Activated naive CD4-positive, alpha-beta T cell treated with anti-CD3 and anti-CD28 coated beads for 36 hours (primary cell): ENCODE measurements at places on chromosomes 1 and 21. TPM values are rescaled to one million over a fixed set of nuclear protein-coding genes. Genes with fewer than 3 reads are reported as not detected.

The ABCA4 gene
- 0.14 TPM for total RNA-seq

The PADI1 gene
- total RNA-seq = not detected

The ANGPTL7 gene
- total RNA-seq = not detected

The CFHR3 gene
- not detected for total RNA-seq

The TMEM54 gene
- 1.0 TPM for total RNA-seq

The MANEAL gene
- total RNA-seq = 0.74 TPM

The ATF3 gene
- 67.4 TPM for total RNA-seq

The TRPM2 gene
- 3.5 TPM for total RNA-seq

The UTP11 gene
- 49.8 TPM for total RNA-seq

The DUSP23 gene
- 13.0 TPM for total RNA-seq

The CAPZA1 gene
- total RNA-seq = 242 TPM

The RIPPLY3 gene
- 0.10 TPM for total RNA-seq

The EEIG2 gene
- total RNA-seq = 7.9 TPM

The RGS8 gene
- not detected for total RNA-seq

The PTP4A2 gene
- 240 TPM for total RNA-seq

The SPRR4 gene
- not detected for total RNA-seq

The C8B gene
- total RNA-seq = not detected

The ASTN1 gene
- total RNA-seq = not detected

The ELF3 gene
- total RNA-seq = 0.27 TPM

The PLCH2 gene
- 2.1 TPM for total RNA-seq

The DBT gene
- total RNA-seq = 12.3 TPM

The FYB2 gene
- total RNA-seq = not detected

The HES5 gene
- total RNA-seq = not detected

The USH2A gene
- not detected for total RNA-seq

The GNG4 gene
- not detected for total RNA-seq

The TRAPPC3 gene
- 37.6 TPM for total RNA-seq

The LRRC38 gene
- not detected for total RNA-seq

The HHAT gene
- 3.6 TPM for total RNA-seq

The PLD5 gene
- total RNA-seq = not detected

The OR10J1 gene
- not detected for total RNA-seq

The PAFAH2 gene
- 5.2 TPM for total RNA-seq

The TCEA3 gene
- total RNA-seq = 13.7 TPM

The ATP6V1G3 gene
- not detected for total RNA-seq

The TSSK3 gene
- 0.84 TPM for total RNA-seq

The GRIK1 gene
- total RNA-seq = not detected

The OVAAL gene
- total RNA-seq = not detected

The CRYAA gene
- not detected for total RNA-seq

The MX2 gene
- total RNA-seq = 33.4 TPM

The TRABD2B gene
- total RNA-seq = not detected

The RUNX3 gene
- 83.8 TPM for total RNA-seq

The LDLRAD1 gene
- total RNA-seq = not detected

The MPL gene
- total RNA-seq = not detected

The UBE2U gene
- total RNA-seq = not detected

The NLRP3 gene
- total RNA-seq = 0.20 TPM

The CDCA8 gene
- total RNA-seq = 73.6 TPM

The TRIM45 gene
- 0.17 TPM for total RNA-seq

The SPRR2E gene
- total RNA-seq = not detected

The FCRLB gene
- 0.10 TPM for total RNA-seq

The SPRR1B gene
- not detected for total RNA-seq

The GJB3 gene
- total RNA-seq = not detected

The CFH gene
- not detected for total RNA-seq

The TSPEAR gene
- not detected for total RNA-seq

The PYHIN1 gene
- total RNA-seq = 4.4 TPM

The C1orf226 gene
- 0.12 TPM for total RNA-seq
